ENCODE measurements at places on chromosomes 5 and 9. TPM values are rescaled to one million over a fixed set of nuclear protein-coding genes. Genes with fewer than 3 reads are reported as not detected.

- peak; percentile 48 for DNase-seq
These were observed 1.1 kb downstream of the HNRNPA0 start for GRCh38 chr5:137752905-137753690.

- DNase-seq, result no peak
These were observed 2.7 kb downstream of the CSF2 start for GRCh38 chr5:132076202-132076830.

DNA sequence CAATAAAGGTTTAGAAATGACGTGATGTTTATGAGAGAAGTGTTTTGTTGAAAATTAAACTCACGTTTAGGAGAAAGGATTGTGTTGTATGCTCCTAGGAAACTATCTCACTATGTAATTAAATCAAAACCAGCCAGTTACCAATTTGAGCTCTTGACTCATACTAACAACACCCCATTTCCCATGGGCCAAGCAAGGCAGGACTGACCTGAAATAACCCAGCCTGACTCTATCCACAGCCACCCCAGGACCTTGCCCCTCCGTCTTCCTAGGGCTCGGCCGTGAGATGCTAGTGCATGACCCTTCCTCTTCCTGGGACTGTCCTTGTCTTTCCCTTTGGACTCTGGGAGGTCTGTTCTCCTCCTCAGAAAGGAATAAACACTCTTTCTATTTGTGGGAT lies 16.4 kb downstream of the TLR4 start:
- no peak for DNase-seq

DNA sequence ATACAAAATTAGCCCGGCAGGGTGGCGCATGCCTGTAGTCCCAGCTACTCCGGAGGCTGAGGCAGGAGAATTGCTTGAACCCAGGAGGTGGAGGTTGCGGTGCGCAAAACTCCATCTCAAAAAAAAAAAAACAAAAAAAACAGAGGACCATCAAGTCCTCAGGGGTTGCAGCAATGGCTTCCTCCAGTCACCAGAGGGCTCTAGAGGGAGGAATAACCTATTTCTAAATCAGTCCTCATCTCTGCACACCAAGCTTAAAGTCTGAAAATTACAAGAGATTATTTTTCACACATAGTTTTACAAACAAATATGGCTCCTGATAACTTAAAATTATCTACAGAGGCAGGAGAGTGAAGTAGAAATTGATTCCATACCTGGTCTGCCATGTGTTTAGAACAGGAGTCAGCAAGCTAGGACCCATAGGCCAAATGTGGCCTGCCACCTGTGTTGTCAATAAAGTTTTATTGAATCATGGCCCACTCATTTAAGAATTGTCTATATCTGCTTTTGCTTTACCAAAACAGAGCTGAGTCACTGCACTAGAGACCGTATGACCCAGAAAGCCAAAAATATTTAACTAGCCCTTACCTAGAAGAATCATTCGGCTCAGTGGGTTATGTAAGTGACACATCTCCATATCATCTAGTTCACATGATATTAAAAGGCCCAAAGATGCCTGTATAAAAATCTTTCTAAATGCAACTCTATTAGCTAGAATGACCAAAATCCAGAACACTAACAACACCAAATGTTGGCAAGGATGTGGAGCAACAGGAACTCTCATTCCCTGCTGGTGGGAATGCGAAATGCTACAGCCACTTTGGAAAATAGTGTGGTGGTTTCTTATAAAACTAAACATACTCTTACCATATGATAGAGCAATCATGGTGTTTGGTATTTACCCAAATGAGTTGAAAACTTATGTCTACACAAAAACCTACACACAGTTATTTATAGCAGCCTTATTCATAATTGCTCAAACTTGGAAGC lies 207.7 kb downstream of the FRMD3 start:
- no peak for DNase-seq

- no peak for DNase-seq
These were observed 31.9 kb upstream of the FSTL4 start for GRCh38 chr5:133644000-133644865.

Gene NIM1K
- total RNA-seq, result 0.14 TPM

Gene GFI1B
- not detected for total RNA-seq

DNA sequence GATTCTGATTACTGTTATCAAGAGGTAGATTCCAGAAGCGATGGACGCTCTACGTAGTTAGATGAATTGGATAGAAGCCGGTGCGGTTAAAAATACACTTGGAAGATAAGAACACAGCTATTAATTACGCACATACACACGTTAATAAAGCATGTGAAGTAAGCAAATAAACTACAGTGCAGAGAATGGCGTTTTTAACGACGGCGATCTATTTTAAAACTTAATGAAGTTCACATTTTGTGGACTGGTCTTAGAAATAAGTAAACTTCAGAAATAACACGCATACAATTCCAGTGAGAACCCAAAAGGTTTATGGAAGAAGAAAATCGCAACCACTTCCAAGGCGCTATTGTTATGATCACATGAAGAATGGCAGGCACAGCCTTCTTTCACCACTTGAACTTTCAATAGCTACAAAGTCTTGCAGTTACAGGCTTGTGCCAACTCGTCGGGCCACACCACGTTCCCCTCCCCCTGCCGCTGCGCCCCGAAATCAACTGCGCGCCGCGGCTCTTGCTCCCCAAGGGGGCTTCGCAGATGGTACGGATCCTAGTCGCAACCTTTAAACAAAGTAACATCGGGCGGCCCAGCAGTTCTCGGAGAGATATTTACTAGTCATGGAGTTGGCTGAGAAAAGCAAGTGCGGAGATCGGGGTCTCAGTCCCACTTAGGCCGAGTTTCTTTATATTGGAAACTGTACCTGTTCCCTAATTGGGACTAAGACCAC lies 866 bp upstream of the SEMA6A start:
- peak; percentile 7 for DNase-seq

- no peak for DNase-seq
These were observed 33.3 kb upstream of the PTGS1 start for GRCh38 chr9:122337556-122337929.

Gene LNPEP
- total RNA-seq, result 64.7 TPM

DNA sequence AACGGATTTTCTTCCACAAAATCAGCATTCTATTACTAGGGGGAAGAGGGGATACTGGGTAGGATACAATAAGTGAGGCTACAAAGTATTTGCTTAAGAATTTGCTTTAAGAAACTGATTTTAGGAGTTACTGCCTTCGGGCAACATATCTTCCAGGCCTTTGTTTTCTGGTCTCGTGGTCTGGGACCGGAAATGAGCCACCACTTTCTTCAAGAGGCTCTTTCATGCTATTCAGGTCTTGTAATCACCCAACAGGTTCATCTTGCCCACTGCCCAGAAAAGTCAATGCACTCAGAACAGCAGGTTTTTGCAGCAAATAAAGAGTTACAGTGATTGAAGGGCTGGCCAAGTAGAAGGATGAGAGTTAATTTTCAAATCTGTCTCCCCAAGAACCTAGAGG lies 6.6 kb upstream of the AOPEP start:
- no peak for DNase-seq
